ENCODE measurements at places on chromosomes 13 and 19.

GRCh38 chr13:94858856-94859255 is 146.5 kb upstream of the SOX21 start:
- DNase-seq: no peak

- no peak for DNase-seq
Measured at GRCh38 chr19:6259312-6259861, 20.4 kb downstream of the MLLT1 start.

DNA sequence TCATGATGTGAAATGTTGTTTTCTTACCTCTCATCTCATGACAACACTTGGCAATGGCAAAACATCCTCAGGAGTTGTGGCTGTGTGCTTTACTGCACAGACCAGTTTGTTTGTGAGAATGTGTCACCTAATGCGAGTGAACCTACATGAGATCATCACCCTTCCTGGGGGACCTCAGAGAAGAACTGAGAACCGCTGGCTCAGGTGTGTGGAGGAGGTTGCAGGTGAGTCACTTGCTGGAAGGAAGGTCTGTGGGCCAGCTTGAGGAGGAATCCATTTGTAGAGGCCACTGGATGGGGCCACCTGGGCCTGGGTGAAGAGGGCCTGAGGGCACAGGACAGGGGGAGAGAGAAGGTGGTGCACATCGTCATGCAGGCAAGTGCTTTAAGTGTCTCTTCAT is 3.0 kb upstream of the CEACAM1 start:
- DNase-seq: no peak

- peak; percentile 31 for DNase-seq
Measured at GRCh38 chr13:111626371-111627305, 306.2 kb downstream of the TEX29 start.

DNA sequence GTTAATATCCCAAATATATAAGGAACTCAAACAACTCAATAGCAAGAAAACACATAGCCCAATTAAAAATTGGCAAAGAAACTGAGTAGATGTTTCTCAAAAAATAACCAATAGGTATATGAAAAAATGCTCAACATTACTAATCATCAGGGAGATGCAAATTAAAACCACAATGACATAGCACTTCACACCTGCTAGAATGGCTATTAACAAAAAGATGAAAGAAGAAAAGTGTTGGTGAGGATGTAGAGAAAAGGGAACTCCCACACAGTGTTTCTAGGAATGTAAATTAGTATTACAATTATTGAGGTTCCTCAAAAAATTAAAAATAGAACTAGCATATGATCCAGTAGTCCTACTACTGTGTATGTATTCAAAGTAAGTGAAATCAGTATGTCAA is 1212.8 kb downstream of the DIAPH3 start:
- no peak for DNase-seq
